Epithelial cell of proximal tubule (primary cell): ENCODE measurements at places on chromosomes 5 and 9.

- no peak for DNase-seq
Observed at GRCh38 chr5:180007582-180007981, 64.0 kb downstream of the RNF130 start.

GRCh38 chr5:127563136-127563535 is 45.7 kb downstream of the PRRC1 start:
- DNase-seq: no peak

DNA sequence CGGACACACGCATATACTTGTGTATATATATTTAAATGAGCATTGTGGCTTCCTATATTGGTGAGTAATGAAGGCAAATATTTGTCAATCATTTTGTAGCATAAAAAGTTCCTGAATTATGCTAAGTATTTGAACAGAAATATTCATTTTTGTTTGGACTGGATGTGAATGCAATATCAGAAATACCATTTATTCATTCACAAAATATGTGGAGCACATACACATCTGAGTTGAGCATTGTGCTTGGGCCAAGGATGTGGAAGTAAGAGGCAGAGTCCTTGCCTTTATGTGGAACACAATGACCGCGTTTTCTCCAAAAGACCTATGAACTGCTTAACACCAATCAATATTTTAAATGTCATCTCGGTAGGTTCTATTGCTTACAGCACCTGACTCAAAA is 1086.5 kb downstream of the NR2F1-AS1 start:
- no peak for DNase-seq

GRCh38 chr5:152262667-152263066 is 142.4 kb downstream of the NMUR2 start:
- DNase-seq: no peak

DNA sequence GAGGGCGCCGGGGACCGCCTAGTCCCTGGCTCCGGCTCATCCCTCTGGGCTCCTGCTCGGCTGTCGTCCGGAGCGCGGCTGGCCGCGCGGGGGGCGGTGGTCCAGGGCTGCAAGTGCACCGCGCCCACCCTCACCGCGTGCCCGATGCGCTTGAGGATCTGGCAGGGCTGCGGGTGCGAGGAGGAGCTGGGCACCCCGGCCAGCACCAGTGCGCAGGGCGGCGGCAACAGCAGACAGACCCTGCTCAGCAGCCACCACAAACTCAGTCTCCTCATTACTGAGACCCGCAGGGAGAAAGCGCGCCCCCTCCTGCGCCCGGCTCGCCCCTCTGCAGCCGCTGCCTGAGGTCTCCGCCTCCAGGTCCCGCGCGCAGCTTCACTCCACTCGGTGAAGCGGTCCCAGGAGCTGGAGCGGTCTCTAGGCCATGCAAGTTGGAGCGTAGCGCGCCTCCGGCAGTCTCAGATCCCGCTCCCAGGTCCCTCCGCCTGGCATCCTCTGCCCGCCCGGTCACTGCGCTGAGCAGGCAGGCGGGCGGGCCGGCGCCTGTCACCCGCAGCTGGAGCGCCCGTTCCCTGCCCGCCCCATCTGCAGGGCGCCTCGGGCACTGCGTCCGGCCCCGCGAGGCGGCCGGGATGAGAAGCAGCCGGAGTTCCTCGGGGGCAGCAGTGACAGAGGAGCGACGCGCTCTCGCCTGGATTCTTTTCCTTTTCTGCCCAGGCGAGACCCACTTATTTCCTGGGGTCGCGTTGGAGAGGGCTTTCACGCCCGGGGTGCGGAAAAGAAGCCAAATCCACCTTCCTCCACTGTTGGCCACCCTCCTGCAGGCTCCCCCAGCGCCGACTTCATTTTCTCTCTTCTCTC is 512 bp downstream of the GRIN3A start:
- DNase-seq: no peak

GRCh38 chr5:60339691-60340201 is 360.2 kb downstream of the DEPDC1B start:
- DNase-seq: no peak

DNA sequence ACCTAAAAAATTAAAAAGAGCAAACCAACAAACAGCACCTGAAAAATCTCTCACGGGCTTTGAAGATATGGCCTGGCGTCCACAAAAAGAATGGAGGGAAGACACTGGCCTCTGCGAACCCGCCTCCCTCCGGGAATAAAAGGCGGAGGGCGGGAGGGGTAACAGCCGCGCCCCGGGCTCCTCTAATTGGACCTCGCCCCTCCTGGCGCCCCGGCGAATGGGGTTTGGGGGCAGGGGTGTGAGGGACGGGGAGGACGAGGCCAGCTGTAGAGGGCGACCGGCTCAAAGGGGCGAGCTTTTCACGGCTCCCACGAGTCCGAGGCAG is 753 bp downstream of the FANCC start:
- no peak for DNase-seq

GRCh38 chr9:134063571-134064450 is 4.0 kb downstream of the BRD3 start:
- no peak for DNase-seq

DNA sequence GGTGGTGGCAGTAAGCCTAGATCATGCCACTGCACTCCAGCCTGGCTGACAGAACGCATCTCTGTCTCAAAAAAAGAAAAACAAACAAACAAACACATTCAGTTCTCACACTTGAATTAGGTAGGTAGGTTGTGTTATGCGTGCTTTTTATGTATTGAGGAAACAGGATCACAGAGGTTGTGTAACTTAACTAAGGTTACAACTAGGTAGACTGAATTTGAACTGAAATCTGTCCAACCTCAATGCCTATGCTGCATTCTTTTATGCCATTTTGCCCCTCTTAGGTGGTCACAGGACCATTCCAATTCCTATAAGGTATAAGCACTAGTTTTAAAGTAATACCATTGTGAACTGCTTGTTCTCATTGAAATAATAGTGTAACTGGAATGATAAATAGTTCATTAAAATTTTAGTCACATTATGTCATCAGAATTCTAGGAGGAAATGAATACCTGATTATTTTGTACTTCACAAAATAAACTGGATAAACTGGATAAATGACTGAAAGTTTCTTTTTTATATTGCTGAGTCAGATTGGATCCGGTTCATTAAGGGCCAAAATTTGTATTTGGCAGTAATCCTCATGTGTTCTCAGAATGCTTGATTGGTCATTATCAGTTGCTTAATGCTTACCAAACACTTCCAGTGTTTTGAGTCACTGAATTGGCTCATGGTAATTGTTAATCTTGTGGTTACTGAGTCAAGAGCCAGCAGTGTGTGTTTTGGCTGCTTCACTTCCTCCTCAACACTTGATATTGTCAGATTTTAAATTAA is 7.1 kb downstream of the UBAP1 start:
- DNase-seq: peak; percentile 97

GRCh38 chr5:80466669-80467485 is 21.0 kb upstream of the FAM151B start:
- no peak for DNase-seq

- DNase-seq: no peak
Observed at GRCh38 chr9:13213337-13213736, 66.2 kb downstream of the MPDZ start.

DNA sequence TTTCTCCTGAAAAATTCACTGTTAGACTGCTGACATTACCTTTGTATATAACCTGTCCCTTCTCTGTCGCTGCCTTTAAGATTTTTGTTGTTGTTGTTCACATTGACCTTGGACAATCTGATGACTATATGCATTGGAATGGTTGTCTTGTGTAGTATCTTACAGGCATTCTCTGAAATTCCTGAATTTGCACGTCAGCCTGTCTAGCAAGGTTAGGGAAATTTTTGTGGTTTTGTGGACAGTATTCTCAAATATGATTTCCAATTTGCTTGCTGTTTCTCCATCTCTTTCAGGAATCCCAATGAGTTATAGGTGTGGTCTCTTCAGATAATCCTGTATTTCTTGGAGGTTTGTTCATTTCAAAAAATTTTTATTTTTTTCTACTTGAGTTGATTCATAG is 140.8 kb downstream of the PRR16 start:
- DNase-seq: no peak

DNA sequence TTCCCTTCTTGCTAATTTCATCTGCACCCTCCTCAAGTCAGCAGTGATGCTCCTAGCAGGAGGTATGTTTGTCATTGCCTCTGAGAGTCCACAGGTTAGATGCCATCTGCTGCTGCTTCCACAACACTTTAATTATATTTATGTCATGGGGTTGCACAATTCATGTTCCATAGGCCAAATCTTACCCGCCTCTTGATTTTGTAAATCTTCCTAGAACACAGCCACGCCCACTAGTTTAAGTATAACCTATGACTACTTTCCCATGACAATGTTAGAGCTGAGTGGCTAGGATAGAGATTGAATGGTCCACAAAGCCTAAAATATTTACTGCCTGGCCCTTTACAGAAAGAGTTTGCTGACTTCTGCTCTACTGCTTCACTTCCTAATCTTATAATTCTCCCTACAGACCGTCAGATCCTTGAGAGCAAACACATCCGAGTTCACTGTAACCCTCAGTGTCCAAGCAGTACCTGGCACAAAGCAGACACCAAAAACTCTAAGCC is 21.1 kb downstream of the LIFR start:
- no peak for DNase-seq

DNA sequence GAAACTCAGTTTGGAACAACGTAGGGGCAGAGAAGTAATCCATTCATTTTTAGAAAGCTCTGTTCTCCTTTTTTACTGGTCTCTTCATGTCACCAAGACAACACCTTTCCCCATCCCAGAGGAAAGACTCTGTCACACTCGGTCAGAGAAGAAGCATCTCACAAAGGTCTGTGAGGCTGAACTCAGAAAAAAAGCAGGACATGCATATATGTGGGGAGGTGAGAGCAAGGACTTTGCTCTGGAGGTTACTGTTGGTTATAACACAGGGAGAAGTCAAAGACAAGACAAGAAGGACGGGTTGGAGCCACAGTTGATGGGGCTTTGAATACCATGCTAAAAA is 19.2 kb upstream of the MTMR12 start:
- DNase-seq: no peak

GRCh38 chr5:73625372-73625943 is 538 bp upstream of the ARHGEF28 start:
- no peak for DNase-seq

- DNase-seq: no peak
Observed at GRCh38 chr9:117718085-117718484, 13.9 kb downstream of the TLR4 start.

DNA sequence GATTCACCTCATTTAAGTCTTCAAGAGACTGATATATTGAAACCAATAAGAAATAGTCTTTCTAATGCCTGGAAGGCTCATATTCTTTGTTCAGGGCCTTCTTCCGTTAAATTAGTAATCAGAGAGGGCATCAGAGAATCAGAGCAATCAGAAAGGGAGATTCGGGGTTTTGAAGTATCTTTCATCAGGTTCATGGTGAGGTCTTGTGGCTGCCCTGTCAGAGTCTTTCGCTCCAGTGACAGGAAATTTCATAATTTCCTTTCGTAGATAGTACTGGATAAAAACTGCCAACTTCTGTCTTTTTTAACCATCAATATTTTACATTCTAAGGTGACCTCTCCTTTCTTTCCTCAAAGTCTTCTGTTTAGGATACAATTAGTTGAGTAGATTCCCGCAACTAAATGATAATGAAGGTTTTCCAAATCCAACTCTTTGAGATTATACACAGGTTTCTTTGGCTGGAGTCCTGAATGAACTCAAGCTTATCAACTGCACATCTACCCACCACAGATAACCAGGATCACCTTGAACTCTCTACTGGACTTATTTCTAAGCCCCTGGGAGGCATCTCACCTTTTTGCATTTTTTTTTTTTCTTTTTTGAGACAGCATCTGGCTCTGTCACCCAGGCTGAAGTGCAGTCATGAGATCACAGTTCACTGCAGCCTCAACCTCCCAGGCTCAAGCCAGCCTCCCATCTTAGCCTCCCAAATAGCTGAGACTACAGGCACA is 5.5 kb downstream of the IL31RA start:
- no peak for DNase-seq

GRCh38 chr9:72044095-72044494 is 16.3 kb downstream of the C9orf57 start:
- DNase-seq: no peak

DNA sequence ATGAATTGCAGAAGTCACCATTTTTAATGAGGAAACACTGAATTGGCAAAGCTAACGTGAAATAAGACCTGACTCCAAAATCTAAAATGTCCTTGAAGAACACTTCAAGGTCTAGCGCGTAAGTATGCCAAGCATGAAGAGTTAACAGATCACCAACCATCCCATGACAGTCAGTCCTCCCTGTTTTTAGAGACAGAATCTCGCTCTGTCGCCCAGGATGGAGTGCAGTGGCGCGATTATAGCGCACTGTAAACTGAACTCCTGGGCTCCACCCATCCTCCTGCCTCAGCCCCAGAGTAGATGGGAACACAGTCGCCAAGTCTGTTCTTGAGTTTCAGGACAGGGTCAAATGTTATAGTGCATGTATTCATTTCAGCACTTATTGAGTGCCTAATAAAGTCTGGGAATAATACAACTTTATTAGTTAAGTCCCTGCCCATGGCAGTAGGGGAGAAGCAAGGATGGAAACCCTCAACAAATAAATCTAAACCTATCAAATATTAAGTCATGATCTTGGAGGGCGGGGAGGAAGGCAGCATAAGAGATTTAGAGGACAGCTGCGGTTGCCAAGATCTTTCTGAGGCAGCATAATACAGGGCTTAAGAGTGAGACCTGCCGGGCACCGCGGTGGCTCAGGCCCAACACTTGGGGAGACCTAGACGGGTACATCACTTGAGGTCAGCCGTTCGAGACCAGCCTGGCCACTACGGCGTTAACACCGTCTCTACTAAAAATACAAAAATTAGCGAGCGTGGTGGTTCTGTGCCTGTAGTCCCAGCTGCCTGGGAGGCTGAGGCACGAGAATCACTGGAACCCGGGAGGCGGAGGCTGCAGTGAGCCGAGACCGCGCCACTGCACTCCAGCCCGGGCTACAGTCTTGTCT is 1.1 kb downstream of the ATPSCKMT start:
- DNase-seq: no peak

- DNase-seq: no peak
Observed at GRCh38 chr9:128393970-128394369, 22.8 kb downstream of the URM1 start.

DNA sequence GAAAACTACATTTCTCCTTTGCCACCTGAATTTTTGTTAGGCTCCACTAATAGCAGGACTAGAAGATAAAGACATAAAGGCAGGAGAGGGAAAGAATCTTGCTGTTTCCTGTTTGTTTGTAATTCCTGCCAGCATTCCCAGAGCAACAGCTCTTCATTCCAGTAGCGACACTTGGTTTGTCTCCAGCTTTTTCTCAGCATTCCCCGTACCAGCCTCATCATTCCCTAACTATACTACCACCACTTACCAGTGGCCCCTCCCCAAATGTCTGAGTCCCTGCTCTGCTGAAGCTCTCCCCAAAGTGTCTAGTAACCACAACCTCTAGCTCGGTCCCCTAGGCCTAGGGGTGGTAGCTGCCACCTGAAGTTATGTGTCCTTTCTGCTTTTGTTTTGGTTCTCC is 18.6 kb downstream of the CETN3 start:
- no peak for DNase-seq
